ENCODE measurements at places on chromosomes 4 and X.

DNA sequence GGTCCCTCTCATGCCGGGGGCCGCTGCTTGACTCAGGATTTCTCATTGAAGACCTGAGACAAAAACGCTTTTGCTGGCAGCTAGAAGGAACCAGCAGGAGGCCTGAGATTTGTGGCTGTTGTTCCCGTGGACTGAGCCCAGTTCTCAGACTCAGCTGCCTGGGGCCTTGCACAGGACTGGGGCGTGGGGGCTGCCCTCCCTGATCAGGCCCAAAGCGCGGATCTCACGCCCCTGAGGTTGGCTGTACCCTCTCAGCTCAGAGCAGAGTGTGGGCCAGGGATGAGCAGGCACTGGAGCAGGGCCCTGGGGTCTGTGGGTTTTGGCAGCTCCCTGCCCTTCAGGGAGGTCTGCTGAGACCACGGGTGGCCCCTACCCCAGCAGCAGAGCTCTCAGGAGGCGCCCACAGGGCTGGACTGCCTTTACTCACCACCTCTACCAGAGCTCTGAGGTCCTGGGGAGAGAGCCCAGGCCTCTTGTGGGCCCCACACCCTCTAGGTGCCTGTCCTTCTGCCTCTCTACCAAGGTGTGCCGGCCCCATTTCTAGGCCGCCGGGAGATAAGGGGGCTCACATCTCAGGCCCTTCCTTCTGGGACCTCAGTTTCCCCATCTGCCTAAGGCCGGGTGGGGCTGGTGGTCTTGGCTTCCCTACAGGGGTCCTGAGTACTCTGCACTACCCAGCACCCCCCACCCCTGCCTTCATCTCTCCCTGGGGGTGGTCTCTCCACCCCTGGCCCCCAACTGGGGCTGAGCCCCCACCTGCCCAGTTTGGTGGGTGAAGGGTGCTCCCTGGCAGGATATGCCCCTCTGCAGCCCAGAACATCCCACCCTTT is 5.6 kb downstream of the MSANTD1 start:
- DNase-seq: no peak

DNA sequence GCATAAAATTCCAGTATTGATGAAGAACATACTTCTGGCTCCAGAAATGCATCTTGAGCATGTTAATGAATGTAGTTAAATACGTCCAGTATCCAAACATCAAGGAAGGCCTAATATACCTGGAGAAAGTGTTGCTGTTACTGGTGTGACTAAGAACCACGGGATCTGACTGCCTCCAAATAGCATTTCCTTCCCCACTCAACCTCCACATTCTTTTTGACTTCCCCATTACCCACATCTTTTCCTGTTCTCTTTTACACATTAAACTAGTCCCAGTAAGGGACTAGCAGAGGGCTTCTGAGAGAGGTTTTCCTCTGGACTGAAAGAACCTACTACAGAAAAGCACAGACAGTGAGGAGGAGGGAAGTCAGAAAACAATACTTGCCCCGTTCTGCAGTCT is 482.8 kb upstream of the HTR2C start:
- no peak for DNase-seq

DNA sequence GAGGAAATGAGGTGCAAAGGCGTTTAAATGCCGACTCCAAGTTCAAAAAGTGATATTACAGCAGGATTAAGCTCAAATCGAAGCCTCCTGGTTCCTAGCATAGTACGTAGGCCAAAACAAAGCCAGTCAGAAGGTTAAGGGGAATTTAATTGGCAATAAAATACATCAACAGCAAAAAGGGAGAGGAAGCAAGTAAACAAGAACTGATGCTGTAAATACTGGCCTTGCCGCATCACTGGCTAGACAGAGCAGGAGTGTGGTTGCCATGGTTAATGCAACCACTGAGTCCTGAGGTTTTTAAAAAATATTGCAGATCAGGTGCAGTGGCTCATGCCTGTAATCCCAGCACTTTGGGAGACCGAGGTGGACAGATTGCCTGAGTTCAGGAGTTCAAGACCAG is 63.2 kb upstream of the FBXW7 start:
- DNase-seq: no peak

DNA sequence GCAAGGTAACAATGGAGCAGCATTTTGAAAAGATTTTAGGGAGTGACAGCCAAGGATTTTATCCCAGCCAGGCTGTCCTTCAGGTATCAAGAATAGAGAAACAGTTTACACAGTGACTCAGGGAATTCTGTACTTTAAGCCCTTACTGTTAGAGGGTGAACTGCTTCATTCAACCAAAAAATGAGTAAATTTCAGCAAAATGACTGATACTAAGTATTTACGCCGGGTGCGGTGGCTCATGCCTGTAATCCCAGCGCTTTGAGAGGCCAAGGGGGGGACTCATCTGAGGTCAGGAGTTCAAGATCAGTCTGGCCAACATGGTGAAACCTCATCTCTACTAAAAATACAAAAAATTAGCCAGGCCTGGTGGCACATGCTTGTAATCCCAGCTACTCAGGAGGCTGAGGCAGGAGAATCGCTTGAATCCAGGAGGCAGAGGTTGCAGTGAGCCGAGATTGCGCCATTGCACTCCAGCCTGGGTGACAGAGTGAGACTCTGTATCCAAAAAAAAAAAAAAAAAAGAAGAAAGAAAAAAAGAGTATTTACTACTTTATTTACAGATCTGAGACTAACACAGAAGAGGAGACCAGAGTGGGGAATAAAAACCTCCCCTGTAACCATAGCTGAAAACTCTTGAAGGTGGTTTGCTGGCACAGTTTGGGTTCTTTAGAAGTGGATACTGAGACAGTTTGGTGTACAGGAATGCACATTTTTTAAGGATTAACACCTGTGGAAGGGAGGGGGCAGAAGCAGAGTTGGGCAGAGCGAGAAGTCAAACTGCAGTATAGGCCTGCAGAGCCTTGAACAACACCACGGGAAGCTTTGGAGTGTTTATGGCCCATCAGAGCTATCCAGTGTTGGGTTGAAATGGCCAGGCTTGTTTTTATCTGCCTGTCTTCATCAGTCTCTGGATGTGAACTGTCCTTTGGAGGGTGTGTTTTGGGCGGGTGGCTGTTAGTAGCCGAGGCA is 40.5 kb downstream of the TMEM131L start:
- no peak for DNase-seq

- DNase-seq: no peak
Observed at GRCh38 chrX:110419512-110419911, 60.9 kb downstream of the RTL9 start.

GRCh38 chr4:80781431-80781830 is 249.1 kb upstream of the BMP3 start:
- no peak for DNase-seq

GRCh38 chrX:17009856-17010625 is 63.6 kb downstream of the REPS2 start:
- DNase-seq: no peak

DNA sequence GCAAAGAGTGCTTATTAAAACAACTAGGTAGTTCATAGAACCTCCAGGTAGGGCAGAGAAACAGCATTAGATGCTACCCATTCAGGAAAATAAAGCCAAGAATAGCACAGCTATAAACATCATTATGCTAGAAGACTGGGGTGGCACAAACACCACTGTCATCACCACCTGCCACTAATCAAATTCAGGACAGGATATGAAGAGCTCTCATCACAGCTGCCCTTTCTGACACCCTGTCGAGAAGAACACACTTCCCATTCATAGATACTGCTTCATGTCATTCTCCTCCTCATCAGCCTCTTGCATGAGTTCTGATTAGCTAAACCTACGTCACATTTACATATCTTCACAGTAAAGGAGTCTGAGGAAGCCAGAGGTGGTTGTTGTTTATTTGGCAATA is 692.3 kb upstream of the HS3ST1 start:
- DNase-seq: no peak

DNA sequence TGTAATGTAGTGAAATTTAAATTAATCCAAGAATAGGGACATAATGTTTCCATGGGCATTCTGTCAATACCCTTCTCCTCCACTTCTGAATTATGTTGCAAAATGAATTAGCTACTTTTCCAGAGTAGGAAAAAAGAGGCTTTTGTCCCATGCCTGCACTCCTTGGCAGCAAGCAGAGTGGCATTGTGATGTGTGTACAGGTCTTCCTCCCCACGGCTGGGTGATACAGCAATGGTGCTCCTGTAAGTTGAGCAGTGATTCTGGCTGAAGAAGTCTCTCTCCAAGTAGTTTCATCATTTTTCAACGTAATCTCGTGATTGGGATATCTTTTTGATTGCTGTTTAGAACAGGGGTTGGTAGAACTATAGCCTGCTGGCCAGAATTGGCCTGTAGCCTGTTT is 59.9 kb downstream of the KIT start:
- DNase-seq: no peak

DNA sequence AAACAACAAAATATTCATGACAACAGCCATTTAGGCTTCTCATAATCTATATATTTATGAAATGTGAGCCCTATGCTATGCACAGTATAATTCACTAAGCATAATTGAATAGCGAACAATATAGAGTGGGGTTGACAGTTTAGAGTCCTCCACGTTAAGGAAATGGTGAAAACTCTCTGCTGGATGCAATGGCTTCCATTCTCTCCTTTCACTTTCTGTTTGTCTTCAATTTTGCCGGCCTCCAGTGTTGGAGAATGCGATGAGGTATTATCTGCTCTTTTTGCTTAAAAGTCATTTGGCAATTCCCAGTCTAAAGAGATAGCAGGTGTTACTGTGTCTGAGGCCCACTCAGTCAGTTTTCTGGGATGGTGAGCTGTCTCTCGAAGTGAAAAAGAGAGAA is 52.1 kb downstream of the NPY5R start:
- DNase-seq: no peak

GRCh38 chrX:47610511-47610910 is 9.1 kb downstream of the SYN1 start:
- DNase-seq: no peak

DNA sequence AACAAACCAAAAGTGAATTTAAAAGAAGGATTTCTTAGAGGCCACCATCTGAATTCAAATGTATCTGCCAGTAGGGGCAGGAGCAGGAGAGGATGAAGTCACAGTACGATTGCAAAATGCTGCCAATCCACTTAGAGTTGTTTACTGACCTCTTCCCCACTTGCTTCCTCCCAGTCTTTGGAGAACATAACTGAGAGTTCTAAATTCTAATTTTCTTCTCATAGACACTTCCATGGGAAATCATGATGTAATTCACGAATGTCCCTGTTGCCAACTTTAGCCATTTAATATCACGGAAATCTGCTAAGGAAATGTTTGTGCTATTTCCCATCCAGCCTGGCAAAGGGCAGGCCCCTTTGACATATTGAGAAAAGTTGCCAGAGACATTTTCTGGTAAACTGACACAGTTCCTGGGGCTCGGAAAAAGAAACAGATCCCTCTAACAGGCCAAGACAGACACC is 33.6 kb upstream of the NOCT start:
- DNase-seq: no peak

- DNase-seq: no peak
Observed at GRCh38 chr4:6749340-6750171, 33.0 kb upstream of the KIAA0232 start.

DNA sequence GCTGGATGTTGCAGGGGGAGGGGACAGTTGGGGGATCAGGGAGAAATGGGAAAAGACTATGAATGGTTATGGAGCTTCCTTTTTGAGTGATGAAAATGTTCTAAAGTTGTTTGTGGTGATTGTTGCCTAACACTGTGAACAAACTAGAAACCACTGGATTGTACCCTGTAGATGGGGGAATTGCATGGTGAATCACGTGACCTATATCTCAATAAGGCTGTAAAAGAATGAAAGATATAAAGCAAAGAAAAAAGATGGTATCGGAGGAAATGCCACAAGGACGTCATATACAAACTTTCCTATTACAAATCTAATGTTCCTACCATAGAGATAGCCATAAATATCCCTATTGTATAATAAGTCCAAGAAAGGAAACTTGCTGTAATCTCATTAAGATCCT is 20.6 kb upstream of the CT55 start:
- DNase-seq: no peak

- no peak for DNase-seq
Observed at GRCh38 chr4:155009288-155009687, 199.1 kb upstream of the NPY2R start.

DNA sequence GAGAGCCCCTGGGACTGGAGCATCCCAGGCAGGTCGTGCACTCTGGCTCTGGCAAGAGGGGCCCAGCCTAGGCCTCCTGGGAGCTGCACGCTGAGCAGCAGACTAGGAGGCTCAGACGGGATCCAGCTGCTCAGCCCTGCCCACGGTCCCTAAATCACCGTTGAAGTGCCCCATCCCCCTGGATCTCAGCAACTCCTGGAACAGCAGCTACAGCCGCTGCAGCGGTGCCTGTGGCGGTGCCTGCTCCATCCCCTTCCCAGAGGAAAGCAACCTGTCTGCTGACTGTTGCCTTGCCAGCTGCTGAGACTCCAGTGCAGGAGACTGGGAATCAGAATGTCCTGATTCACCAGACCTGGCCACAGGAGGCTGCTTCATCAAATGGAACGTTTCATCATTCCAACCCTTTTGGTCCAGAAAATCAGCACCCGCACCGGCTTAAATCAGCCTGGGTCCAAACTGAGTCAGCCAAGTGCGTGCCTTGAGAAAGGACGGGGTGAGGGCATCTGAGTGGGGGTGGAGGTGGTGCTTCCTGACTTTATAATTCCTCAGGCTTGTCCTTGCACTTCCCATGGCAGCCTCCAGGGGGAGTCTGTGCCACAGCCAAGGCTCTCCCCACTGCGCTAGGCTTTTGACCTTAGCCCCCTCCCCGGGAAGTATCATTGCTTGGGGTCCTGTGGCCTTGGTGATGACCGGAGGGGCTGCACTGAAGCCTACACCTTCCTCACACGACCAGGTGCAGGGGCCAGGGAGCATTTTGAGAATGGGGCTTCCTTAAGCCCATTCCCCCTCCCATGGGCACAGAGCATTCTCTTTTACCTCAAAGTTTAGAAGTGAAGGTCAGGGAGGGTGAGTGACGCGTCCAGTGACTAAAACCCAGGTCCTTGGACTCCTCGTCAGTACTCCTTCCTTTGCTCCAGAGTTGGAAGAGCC is 6.5 kb downstream of the ZNF185 start:
- no peak for DNase-seq

GRCh38 chr4:152494020-152494419 is 41.9 kb downstream of the FBXW7 start:
- no peak for DNase-seq

DNA sequence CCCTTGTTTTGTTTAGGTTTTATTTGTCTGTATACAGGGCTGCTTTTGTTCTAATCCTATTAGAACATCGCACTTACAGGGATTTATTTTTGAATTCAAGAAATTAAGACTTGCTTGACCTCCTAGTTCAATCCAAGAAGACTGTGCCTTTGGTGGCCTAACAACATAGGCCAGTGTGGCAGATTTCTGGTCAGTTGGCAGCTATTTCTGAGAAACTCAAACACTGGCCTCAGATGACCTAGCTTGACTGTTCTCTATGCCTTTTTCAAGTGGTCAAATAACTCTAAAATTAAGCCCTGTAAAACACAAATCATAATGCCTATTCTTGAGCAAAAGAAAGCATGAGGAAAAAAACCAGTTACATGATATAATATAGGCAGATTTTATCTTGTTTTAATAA is 89.3 kb upstream of the GPR34 start:
- DNase-seq: no peak
